NCI-H1694 treated with DMSO at 0.1 percent for 48 hours (cell line): ENCODE measurements at places on chromosomes 13 and 19.

DNA sequence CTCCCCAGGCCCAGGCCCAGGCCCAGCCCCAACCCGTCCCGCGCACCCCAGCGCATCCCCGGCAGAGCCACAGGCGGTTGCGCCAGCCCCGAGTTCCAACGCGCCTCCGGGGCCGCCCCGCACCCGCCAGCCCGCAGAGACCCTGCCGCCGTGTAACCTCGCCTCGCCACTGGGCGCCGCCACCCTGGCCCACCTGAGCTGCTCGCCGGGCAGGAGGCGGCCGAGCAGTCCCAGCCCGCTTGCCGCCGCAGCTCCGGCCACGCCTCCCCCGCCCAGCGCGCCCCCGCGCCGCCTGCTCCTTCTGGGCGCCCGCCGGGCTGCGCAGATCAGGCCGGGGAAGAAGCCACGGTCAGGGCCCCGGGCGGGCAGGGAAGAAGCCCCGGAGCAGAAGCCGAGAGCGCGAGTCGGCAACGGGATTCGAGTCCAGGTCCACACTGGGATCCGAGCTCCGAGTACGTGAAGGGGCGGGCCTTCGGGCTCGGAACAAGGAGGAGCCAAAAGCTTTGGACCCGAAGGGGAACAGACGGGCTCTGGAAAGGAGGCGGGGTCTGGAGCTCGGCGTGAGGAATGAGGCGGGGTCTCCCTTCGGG, at the start of gene MBOAT7:
Gene MBOAT7, minus strand, starts transcription at position 436 of the 590 bp plus-strand sequence. CDS start 1,072 bp downstream, outside the sequence.
- DNase-seq: no peak

DNA sequence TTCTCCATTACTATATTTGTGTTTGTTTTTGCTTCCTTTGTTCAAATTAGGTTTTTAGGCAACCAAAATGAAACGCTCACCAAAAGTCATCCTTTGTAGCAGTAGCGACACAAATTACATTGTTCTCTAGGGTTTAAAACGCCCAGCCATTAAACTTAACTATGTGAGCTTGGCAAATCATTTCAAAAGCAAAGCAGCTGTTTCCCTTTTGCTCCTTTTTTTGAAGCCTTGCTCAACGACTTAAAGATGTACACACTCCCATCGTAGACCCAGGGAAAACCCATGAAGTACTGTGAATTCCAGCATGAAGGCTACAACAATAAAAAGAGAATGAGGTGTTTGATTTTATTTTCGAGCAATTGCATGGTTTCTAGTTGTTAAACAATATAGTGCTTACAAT, 106.7 kb downstream of the RAP2A start:
- DNase-seq: no peak

DNA sequence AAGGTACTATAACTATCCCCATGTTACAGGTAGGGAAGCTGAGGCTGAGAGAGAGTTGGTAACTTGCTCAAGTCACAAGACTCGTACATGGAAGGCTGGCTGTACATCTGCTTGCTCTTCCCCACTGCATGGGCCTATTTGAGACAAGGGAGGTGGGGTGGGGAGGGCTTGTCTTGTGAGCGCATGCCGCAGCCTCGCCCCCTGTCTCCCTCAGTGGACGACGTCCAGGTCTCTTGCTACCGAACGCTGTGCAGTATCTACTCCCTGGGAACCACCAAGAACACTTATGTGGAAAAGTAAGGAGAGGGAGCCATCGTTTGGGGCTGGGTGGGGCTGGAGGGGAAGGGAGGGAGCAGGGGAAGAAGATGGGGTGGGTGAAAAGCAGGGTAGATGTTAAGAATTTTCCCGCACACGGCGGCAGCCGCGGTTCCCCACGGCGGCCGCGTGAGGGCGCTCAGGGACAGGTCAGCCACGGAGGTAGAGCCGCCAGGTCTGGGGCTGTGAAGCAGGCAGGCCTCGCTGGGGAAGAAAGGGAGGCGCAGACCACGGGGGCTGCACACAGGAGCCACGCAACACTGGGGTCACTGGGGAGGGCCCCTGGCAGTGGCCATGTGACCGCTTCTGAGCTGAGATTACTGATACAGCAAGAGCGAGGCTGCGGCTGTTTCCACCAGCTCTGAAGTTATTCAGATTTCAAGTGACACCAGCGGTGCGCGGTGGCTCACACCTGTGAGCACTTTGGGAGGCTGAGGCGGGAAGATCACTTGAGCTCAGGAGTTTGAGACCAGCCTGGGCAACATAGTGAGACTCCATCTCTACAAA, 81.5 kb downstream of the RYR1 start:
- DNase-seq: peak; percentile 30

- DNase-seq: peak; percentile 3
Measured at GRCh38 chr19:6498294-6499036, 3.6 kb downstream of the TUBB4A start.

DNA sequence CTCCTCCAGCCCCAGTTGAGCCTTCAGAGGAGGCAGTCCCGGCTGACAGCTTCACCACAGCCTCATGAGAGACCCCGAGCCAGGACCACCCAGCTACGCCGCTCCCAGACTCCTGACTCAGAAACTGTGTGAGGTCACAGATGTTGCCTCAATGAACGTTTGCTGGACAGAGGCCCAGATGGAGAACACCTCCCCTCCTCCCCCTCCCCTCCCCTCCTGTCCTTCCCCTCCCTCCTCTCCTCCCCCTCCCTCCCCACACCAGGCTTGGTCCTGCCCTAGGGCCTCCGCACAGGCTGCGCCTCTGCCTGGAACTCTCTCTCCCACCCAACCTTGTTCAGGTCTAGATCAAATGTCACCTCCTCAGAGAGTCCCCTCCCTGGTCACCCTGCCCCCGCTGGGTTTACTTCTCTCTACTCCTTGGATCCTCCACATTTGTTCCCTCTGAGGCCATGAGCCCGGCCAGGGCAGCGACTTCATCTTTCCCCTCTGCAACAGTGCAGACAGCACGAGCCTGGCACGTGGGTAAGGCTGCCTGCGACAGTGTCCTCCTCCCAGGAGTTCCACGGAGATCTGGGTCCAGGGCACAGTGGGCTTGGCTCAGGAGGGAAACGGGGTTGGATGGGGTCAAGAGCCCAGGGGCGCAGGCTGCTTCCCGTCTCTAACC, 17.4 kb downstream of the PIP5K1C start:
- DNase-seq: no peak

DNA sequence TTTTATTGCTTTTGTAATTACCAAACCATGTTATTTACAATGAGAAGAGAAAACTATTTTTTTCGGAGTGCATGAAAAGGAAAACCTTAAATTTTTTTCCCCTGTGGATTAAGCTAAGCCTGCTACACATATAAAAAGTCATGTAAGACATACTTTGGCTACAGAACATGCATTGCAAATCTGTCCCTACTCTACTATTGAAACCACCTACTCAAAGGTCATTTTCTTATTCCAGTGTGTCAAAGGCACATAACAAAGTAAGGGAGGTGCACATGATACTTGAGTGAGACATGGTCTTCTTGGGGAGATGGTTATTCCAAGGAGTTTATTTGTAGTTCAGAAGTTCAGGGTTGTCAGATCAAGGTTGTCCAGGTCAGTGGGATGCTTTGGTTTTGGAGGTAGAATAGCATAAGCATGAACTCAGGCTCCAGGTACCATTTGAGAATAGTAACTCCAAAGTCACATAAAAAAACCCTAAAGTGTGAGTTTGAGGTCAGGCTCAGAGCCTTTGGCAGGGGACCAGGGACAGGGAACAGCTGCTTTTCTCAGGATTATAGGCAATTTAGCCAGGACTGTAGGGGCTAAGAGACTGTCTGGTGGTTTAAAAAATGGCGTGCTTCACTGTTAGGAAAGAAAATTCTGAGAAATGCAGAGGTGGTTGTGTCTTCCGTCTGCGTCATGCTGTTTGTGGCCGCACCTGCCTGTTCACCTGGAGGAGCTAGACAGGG, 15.4 kb downstream of the FARP1 start:
- no peak for DNase-seq

- no peak for DNase-seq
Measured at GRCh38 chr13:38993381-38993780, 2.8 kb upstream of the STOML3 start.

- DNase-seq: peak; percentile 67
Measured at GRCh38 chr13:52969373-52969772, 59.2 kb upstream of the OLFM4 start.

- DNase-seq: no peak
Measured at GRCh38 chr13:59176775-59177174, 987.0 kb downstream of the DIAPH3 start.

DNA sequence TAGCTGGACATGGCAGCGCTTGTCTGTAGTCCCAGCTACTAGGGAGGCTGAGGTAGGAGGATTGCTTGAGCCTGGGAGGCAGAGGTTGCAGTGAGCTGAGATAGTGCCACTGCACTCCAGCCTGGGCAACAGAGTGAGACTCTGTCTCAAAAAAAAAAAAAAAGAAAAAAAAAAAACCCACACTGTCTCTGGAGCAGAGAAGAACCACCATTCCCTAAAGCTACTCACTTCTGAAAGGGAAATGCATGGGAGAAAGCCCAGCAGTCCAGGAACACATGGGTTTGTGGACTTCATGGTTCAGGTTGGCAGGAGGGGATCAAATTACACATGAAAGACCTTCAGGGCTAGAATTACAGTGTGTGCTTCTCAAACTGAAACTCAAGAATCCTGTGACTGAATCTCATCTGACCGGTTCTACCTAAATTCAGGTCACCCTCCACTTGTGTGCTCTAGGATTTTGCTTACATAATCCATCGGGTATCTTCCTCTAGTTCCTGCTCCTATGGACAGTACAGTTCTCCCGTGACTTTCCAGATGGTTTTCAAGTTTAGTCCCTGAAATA, 30.2 kb upstream of the CPB2 start:
- no peak for DNase-seq

DNA sequence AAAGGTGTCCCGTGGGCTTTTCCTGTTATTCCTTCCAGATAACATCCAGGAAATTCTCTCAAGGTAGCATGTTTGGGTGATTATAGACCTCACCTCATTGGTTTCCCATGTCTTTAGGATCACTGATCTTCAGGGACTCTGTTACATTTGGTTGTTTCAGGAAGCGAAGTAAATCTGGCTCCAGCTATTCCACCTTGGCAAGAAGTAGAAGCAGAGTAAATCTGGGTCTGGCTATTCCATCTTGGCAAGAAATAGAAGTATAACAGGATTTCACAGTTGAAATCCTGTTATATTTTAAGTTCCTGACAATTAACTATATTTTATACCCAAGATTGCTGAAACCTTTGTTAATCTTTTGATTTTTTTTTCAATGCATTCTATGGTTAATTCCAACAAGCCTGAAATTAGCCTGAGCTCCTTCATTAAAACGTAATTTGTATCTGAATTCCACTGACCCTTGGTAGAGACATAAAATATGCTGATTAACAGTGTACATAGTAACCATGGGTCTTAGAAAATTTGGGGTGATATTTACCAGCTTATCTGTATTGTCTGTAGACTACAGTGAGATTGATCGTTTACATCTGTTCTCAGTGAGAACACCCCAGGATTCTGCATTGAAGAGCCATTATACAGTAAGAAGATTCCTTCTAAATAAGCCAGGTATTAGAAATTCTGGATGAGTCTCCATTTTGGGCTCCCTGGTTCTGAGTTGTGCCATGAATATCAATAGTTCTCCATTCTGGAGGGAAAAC, 267.6 kb upstream of the SLITRK6 start:
- no peak for DNase-seq

- DNase-seq: no peak
Measured at GRCh38 chr13:99908140-99908803, 63.3 kb downstream of the ZIC5 start.

DNA sequence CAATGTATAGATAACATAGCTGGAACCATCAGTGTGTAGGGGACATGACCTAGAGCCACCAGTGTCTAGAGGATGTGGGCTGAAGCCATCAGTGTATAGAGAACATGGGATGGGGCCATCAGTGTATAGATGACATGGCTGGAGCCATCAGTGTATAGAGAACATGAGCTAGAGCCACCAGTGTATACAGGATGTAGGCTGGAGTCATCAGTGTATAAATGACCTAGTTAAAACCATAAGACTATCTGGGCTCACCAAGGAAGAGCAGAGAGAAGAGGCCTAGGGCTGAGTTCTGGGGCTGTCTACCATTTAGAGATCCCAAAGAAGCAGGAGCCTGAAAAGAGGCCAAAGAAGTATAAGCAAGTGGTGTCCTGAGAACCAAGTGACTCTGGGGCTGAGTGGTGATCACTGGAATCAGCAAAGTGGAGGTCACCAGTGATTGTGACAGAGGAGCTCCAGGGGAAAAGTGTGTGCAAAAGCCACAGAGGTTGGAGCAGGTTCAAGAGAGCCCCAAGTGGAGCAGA, 41.0 kb downstream of the RFX2 start:
- DNase-seq: no peak

DNA sequence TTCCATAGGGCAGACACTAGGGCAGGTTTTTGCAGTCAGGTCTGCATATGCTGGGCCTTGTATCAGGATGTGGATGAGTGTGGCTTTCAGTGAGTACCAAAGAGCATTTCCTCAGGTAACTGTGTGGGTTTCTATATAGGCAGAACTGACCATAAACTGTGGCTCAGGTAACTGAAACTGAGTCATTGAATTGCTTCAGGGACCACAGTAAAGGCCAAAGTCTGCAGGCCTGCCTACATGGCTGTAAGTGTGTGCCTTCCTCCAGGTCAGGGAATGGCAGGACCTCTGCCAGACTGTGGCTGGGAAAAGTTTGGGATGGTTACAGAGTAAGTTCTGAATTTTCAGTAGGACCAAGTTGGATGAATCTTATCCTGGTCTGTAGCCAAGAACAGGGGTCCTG, 85.6 kb downstream of the ZNF486 start:
- no peak for DNase-seq

- no peak for DNase-seq
Measured at GRCh38 chr13:31007417-31007816, 75.0 kb downstream of the TEX26 start.

GRCh38 chr13:28022848-28023518, 34.5 kb upstream of the URAD start:
- no peak for DNase-seq

DNA sequence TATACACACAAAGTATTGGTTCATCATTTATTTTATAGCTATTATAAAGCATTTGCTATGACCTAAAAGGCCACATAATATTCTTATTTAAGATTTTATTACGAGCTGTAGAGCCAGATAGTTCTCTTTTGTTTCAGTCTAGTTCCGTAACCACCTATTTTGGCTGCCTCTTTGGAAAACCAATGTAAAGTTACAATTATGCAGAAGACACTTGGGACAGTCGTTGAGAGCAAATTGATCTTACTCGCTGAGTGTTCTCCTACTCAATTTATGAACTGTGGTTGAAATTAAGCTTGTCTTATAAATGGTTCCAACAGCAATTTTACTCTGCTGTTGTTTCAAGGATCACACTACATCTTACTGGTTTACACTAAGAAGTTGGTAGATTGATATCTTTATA, 122.3 kb downstream of the SLC7A1 start:
- DNase-seq: no peak
